ENCODE measurements at places on chromosomes 12 and 14.

DNA sequence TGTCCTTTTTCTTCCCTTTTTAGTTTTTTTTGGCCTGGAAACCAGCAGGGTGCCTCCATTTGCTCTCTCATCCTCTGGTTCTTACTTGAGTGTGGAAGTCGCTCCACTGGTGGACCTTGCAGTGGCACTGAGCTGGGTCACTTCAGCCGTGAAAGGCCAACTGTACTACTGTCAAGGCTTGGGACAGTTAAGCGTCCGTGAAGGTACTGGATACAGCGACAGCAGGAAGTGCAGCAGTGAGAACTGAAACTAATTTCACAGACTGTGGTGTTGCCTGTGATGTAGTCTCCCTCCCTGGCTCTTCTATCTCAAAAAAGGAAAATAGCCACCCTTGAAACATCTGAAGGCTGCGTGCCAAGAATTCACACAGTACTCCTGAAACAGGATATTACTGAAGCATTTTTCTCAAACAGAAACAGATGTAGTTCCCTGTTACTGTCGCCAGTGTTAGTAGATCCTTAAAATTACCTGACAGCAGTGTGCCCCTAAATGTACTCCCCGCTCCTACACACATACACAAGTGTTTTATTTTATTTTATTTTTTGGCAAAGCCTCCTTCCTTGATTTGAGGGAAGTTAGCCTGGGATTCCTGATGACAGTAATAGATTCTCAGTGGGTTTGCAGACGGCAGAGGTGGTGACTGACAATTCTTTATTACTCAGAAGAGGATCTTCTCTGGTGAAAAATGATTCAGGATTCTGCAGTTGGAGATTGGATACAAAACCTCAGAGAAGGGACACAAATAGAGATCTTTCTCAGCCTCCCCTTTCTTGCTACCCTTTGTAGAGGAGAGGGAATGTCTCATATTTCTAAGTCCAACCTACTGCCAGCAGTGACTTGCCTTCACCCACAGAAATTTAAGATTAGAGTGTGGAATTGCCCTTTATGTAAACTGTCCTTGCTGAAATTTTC, 4.4 kb downstream of the SUSD6 start:
- DNase-seq: peak; percentile 90

GRCh38 chr12:46915082-46915481, 89.3 kb upstream of the SLC38A4 start:
- no peak for DNase-seq

GRCh38 chr14:91269076-91269991, 24.8 kb upstream of the GPR68 start:
- DNase-seq: no peak

DNA sequence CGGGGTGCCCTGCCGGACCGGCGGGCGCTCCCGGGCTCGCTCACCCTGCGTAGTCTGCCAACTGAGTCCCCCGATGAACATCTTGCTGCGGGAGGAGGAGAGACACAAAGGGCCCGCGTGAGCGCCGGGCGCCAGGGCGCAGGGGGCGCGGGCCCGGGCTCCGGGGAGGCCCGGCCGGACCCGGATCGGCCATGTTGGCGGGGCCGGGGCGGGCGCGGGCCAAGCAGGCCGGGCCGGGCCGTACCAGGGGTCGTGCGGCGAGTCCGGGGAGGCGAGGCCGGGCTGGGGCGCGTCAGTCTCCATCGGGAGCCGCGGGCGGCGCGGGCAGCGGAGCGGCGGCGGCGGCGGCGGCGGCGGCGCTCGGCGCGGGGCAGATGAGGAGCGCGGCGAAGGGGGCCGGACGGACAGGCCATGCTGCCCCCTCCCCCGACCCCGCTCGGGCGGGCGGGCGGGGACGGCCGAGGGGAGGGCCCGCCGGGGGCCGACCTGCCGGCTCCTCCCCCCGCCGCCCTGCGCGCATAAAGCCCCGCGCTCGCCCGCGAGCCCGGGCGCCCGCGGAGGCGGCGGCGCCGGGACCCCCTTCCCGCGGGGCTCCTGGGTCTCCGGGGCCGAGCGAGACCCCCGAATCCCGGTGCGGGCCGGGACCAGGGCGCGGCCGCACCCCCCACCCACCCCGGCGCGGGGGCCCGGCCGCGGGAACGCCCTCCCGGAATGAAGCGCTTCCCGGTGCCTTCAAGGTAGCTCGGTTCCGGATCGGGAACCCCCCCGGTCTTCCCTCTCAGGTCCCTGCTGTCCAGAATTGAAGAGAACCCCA, at the start of gene MSI1:
MSI1 (minus strand) TSS at position 376 of the 814 bp plus-strand sequence; CDS start at position 303, 73 bp downstream.
- DNase-seq: no peak

DNA sequence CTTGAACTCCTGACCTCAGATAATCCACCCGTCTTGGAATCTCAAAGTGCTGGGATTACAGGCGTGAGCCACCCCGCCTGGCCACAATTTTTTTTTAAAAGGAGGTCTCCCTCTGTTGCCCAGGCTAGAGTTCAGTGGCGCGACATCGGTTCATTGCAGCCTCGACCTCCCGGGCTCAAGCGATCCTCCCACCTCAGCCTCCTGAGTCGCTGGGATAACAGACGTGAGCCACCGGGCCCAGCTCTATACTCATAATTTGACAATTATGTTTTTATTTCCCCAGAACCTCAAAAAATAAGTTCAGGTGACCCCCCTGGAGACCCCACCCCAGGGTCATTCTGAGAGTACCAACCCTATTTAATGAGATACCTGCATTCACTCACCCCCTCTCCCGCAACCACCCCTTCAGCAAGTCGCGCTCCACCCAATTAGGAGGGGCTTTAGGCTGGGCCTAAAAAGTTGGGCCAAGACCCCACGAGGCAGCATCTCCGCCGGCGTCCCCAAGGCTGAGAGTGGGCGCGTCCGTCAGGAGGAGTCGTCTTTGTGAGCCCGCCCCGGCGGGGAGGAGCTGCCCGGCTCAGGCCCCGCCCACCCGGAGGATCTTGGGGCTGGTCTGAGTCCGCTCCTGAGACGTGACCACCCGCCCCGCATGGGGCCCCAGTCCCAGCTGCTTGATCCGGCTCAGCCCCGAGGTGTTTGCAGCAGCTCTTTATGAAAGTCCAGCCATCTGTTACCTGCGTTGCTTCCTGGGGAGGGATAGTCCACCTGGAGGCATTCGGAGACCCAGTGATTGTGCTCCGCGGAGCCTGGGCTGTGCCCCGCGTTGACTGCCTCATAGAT, at the start of gene ANKRD33:
ANKRD33 (plus strand) TSS at position 628 of the 840 bp plus-strand sequence; CDS start at position 712, 84 bp downstream.
- DNase-seq: no peak

DNA sequence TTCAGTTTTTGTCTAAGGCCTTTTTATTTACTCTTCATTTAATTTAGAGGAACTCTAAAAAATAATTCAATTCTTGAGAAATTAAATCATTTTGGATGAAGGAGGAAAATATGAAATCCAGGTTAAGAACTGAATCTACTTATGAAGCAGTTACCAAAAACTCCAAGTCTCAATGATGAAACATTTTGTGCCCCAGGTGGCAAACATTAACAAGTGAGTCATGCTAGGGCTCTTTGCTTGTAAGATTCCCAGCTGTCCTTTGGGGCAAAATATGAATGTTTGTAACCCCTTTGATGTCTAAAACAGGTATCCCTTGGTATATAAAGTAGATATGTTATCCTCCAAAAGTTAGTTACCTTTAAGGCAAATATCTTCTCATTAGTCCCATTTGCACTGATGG, 202.4 kb downstream of the NEDD1 start:
- DNase-seq: no peak

DNA sequence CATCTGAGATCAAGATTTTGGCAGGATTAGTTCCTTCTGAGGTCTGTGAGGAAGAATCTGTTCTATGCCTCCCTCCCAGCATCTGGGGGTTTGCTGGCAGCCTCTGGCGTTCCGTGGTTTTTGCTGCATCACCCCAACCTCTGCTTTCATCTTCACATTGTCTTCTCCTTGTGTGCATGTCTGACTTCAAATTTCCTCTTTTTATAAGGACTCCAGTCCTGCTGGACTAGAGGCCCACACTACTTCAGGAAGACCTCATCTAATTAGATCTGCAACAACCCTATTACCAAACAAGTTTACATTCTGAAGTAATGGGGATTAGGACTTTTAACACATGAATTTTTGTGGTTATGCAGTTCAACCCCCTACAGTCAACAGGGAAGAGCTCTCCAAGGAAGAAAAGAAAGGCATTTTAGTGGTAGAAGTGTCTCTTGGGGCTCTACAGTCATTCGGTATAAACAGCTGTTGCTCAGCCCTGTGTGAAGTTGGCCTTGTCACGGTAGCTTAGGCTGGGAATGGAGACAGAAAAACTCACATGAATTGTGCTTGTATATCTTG, 89.7 kb downstream of the CAND1 start:
- peak; percentile 48 for DNase-seq

GRCh38 chr14:60093606-60094005, 1.9 kb downstream of the PCNX4 start:
- peak; percentile 26 for DNase-seq

GRCh38 chr12:46608431-46609272, 217.1 kb downstream of the SLC38A4 start:
- DNase-seq: no peak

GRCh38 chr12:69501154-69501895, 31.1 kb downstream of the FRS2 start:
- DNase-seq: no peak

DNA sequence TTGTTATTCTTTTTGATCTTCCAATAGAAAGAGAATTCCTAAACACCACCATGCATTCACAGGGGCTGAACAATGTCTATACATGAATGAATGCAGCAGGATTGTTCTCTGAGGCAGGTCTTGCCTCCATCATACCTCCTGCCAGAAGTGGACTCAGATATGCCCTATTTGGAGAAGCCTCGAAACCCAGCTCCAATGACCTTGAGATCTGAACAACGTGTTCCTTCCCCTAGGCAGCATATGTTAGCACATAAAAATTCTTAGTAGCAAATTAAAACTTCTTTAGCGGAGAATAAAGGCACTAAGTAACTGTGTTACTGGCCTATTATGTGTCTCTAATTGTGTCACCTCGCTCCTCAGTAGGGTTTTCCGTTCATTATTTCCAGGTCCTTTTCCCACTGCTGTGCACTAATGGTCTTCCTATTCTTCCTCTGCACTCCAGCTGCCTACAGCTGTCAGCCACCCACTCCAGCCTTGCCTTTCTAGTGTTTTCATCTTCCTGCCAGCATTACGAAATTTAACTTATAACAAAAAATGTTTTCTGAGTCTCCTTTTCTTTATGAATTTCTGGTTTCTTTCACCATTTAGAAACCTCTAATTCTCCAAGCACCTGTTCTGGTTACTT, 62.6 kb upstream of the IGF1 start:
- DNase-seq: no peak

GRCh38 chr14:44963775-44964380, 1.9 kb downstream of the TOGARAM1 start:
- no peak for DNase-seq

DNA sequence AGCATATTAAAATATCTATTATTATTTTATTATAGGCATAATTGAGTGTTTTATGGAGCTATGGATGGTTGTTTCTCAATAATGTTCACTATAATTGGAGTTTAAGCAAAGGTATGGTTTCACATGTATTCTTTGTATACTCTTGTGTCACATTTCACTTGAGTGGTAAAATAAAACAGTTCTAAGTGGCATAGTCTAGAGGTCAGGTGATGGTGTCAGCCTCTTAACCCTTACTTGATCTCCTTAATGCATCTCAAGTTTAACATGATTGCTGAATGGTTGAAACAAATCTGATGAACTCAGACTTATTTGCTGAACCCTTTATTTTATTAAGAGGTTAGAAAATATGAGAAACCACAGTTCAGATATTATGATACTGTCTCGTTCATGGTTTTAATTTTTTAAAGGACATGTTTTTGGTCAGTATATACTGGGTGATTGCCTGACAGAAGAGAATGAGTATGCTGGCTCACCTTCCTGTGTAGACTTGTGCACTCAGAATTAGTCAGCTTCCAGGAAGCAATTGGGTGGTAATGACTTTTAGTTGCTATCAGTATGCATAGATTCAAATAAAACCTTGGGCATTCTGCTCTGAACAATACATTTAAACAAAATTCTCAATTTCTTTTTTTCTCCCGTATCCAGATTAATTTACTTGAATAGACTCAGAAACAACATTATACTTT, 464.6 kb downstream of the PCNX1 start:
- DNase-seq: no peak

DNA sequence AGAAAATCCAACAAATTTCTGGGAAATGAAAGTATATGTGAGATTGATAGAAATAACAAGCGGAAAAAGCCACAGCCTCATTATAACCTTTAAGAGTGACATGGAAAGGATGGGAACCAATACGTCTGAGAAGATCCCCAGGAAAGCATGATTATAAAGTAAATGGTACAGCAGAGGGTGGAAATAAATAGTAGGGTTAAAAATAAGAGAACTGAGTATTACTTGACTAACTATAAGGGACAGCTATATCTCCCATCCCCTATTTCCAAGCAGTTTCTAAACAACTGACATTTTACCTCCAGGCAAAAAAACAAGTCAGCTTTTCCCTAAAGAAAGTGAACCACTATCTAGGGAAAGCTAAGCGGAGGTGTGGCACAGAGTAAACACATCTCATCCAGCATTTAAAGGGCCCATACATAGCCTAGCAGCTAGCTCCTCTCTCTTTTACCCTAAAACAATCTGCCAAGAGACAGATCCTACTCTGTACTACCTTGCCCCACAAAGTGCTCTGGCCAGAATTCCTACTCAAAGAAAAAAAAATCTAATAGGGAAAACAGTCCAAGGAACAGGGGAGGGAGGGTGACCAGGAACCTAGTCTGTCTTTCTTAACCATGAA, 11.2 kb downstream of the OSBPL8 start:
- no peak for DNase-seq

GRCh38 chr14:104864267-104865080, 594 bp upstream of the CEP170B start:
- peak; percentile 64 for DNase-seq

- no peak for DNase-seq
Observed at GRCh38 chr14:76136476-76137110, 15.1 kb upstream of the GPATCH2L start.

- DNase-seq: no peak
Observed at GRCh38 chr12:8665759-8666158, 3.1 kb upstream of the MFAP5 start.

GRCh38 chr12:120076651-120077050, 39.9 kb downstream of the RAB35 start:
- no peak for DNase-seq

DNA sequence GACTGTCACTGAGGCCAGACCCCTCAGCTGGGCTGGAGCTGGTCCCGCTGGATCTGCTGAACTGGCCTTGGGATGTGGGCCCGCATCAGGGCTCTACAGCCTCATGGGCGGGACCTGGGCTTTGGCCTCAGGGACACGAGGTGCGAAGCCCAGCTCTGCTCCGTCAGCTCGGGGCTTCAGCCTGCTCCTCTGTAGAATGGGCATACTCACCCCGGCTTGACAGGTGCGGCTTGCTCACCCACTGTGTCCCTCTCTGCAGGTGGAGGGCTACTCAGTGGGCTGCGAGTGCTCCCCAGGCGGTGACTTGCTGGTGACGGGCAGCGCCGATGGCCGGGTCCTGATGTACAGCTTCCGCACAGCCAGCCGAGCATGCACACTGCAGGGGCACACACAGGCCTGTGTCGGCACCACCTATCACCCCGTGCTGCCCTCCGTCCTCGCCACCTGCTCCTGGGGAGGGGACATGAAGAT, 57.6 kb downstream of the BEGAIN start:
- no peak for DNase-seq
